LHCN-M2 (cell line): ENCODE measurements at places on chromosomes 11 and 22. TPM values are rescaled to one million over a fixed set of nuclear protein-coding genes. Genes with fewer than 3 reads are reported as not detected.

- no peak for DNase-seq
Measured at GRCh38 chr22:41526830-41527799, 17.2 kb downstream of the POLR3H start.

- no peak for DNase-seq
Measured at GRCh38 chr11:122229481-122230384, 113.7 kb upstream of the BLID start.

DNA sequence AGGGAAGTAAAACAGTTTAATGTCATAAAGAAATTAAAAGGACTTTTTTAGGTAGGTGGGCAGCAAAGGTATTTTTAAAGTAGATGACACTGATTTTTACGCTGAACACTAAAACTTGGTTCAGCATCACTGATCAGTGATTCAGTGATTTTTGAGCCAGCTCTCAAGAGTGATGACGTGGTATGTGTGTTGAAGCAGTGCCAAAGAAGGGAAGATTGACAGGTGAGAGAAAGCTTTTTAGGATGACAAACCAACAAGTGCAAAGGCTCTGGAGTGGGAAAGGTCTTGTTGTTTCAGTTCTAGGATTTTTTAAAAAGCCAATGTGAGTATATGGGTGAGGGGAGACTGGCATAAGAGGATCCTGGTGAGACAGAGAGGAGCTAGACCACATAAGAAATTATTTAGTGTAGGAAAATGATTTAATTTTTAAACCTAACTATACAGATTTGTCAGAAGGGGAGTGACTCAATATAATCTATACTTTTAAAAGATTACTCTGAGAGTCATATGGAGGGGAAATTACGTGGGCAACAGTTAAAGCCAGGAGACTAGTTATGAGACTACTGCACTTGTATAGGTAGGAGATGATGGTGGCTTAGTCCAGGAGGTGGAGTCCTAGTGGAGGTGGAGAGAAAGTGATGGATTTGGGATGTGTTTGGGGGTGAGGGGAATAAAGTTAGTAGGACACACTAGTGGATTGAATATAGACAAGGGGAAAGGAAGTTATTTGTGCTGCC lies 17.6 kb upstream of the CALCB start:
- DNase-seq = no peak

SIRT3 gene
- total RNA-seq = 7.9 and 8.6 TPM in 2 replicates

OR10A2 gene
- not detected in 2 replicates for total RNA-seq

CHRNA10 gene
- 0.51 and 0.98 TPM in 2 replicates for total RNA-seq

DNA sequence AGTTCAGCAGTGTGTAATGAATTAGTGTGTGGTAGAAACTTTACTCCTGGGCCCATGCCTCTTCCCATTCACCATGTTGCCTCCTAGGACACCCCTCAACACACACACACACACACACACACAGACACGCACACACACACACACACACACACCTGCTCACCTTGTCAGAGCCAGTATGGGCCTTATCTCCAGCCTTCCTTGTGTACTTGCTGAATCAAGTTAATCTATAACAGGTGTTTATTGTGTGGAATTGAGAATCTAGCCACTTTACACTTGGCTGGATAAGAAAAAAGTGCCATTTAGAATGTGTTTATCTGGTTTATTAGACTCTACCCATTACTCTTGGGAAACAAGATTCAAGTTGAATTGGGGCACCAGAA lies 14.5 kb upstream of the ZDHHC13 start:
- no peak for DNase-seq

GRCh38 chr22:38305471-38306448 lies 11.5 kb downstream of the CSNK1E start:
- DNase-seq = peak; percentile 50

DNA sequence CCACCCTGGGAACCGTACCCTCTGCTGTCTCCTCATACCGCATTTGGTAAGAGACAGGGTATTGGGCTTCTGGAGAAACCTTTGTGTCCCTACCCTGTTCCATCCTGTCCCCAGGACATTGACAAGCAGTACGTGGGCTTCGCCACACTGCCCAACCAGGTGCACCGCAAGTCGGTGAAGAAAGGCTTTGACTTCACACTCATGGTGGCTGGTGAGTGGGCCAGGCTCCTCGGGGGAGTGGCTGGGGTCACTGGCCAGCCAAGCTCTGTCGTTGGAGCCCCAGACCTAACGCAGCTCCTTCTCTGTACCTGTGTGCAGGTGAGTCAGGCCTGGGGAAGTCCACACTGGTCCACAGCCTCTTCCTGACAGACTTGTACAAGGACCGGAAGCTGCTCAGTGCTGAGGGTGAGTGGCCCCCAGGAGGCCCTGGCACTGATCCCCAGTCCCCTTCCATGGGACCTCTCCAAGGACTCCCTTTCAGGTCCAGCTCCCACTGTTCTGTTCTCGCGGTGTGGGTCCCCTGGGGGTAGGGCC lies 3.8 kb upstream of the GP1BB start:
- no peak for DNase-seq

GRCh38 chr11:31871310-31872075 lies 60.4 kb upstream of the PAX6 start:
- DNase-seq = no peak

HORMAD2 gene
- total RNA-seq = not detected in 2 replicates

GRCh38 chr22:44408829-44409192 lies 89.2 kb downstream of the RTL6 start:
- DNase-seq = no peak

DNA sequence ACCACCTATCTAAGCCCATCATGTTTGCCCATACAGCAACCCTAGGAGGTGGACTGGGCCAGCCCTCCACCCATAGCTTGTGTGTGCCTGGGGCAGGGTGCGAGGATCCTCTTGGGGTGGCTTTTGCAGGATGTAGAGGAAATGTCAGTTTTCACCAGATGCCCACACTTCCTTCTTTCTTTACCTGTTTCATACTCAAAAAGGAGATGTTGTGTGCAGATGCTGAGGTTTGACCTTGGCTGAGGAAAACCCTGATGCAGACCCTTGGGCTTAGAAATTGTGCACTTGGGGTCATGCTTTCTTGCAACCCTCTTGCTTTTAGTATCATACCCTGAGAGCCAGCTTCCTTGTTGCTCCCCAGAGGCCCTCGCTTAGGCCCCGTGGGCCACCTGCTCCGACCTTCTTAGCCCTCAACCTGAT lies 2.2 kb downstream of the HTR3A start:
- no peak for DNase-seq

C11orf91 gene
- 1.1 TPM in 1 of 2 replicates, not detected in the other for total RNA-seq

PRRG4 gene
- total RNA-seq = 1.3 TPM in 2 replicates

SMTNL1 gene
- not detected in 2 replicates for total RNA-seq

GRCh38 chr22:26681395-26681821 lies 24.0 kb downstream of the MIAT start:
- DNase-seq = peak; percentile 70

GRCh38 chr22:39289533-39289932 lies 29.9 kb downstream of the RPL3 start:
- no peak for DNase-seq

DNA sequence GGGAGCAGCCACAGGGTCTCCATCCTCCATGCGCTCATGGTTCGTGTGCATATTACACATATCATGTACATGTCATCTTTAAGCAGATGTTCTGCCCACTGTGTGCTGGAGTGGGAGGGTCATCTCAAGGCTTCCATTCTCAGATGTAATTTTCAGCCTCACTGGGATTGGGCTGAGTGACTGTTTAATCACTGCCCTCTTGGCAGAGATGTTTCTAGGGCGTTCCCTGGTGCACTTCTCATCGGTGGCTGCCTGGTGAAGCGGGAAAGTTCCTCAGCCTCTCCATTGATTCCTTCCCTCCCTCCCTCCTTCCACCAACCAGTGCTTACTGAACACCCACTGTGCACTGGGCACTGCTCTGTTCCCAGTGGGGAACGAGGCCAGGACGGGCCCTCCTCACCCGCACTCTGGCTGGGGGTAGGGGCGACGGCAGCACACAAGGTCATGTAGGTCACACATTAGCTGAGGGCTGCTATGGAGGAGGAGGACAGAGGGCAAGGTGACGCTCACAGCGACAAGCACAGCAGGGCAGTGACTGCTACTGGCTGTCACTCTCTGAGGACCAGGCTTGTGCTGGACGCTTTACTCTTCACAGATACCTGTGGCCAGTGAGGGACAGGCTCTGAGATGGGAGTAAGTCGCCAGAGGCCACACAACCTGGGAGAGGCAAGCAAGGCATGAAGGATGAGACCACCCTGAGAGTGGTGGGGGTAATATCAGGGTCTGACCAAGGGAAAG lies 22.9 kb downstream of the GNAZ start:
- no peak for DNase-seq

- DNase-seq = no peak
Measured at GRCh38 chr22:23397008-23397612, 183.0 kb downstream of the IGLL1 start.

GRCh38 chr22:46690146-46690545 lies 47.9 kb downstream of the CERK start:
- DNase-seq = no peak

MCAM gene
- 11.0 and 29.5 TPM in 2 replicates for total RNA-seq

FAM83F gene
- total RNA-seq = not detected in 2 replicates

- no peak for DNase-seq
Measured at GRCh38 chr11:46972343-46972742, 35.8 kb downstream of the CSTPP1 start.

GRCh38 chr22:29183971-29184848 lies 21.5 kb upstream of the EMID1 start:
- no peak for DNase-seq

DNA sequence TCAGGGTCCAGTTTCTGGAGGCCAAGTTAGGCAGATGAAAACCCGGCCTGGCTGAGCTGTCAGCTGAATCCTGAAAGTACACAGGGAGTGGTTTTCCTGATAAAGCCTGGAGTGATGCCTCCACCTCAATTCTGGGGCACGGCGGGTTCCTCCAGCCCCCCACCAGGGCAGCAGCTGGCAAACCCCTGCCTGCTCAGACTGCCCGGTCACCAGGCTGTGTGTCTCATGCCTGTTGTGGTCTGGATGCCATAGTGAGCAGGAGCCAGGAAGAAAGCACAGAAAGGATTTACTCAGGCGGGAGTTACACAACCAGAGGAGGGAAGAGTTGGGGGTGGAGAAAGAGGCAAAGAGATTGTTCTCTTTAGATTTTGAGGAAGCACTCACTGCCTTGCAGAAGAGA lies 119.9 kb upstream of the RASSF10 start:
- DNase-seq = peak; percentile 96

DNA sequence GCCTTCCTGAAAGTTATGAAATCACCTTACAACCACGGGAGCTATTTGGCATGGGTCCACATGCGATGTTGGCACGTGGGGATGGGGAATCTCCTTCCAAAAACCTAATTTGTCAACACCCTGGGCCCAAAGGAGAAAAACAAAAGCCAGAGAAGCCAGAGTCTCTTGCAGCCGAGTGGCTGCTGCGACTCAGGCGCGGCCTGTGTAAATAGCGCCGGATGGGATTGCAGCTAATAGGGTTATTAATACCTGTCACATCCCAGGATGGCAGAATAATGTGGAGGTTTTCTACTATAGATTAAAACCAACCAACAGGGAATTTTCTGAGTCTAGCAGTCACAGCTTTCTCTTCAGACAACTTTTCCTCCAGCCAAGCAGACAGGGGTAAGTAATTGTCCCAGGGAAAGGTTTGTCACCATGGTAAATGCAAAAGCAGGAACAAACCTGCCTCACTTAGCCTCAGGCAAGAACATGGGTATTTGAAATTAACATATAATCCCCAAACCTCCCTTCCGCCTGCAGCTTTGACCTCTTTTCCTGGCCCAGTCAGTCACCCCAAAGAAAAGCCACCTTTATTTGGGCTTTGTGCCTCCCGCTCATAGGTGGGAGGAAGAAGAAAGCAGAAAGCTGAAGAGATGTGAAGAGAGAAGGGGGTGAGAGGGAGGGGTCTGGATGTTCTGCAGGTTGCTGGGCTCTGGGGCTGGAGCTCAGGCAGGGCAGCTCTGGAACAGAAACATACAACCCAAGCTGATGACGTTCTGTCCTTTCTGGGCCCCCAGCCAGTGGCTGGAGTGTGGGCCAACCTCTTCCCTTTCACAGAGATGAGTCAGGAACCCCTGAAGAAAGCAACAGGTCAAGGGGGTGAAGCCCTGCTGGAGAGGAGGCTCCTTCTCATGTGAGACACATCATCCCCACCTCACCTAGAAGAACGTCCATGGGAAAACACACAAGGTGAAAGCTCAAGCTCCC lies 376.5 kb downstream of the NXPE2 start:
- DNase-seq = no peak

GRCh38 chr11:86435711-86436110 lies 61.0 kb downstream of the CCDC81 start:
- no peak for DNase-seq

DNA sequence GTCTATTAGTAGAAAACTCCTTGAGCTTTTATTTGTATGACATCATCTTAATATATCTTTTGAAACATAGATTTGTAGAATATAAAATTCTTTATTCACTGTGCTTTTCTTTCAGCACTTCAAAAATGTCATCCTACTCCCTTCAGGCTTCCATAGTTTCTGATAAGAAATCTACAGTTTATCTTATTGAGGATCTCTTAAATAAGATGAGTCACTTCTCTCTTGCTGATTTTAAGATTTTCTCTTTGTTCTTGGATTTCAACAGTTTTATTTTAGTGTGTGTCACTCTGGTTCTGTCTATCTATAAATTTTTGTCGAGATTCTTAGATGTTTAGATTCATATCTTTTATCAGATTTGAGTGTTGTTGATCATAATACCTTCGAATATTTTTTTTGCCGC lies 566.1 kb upstream of the CHORDC1 start:
- DNase-seq = no peak

GRCh38 chr22:27220339-27220738 lies 563.0 kb downstream of the MIAT start:
- DNase-seq = peak; percentile 74

DNA sequence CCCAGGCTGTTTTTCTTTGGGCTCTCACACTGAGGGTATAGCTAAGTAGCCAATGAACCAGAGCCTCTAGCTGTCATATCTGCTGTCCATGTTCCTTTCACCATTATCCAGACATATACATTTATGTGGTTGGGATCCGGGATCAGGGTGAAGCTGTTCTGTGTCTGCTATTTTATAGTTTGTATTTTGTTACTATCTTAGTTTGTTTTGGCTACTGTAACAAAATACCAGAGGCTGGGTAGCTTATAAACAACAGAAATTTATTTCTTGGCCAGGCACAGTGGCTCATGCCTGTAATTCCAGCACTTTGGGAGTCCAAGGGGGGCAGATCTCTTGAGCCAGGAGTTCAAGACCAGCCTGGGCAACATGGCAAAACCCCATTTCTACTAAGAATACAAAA lies 40.5 kb upstream of the CABP7 start:
- no peak for DNase-seq

TOM1 gene
- 33.8 and 50.3 TPM in 2 replicates for total RNA-seq

GRCh38 chr22:39279170-39279850 lies 34.5 kb upstream of the PDGFB start:
- no peak for DNase-seq
